CD4-positive, alpha-beta memory T cell (primary cell): ENCODE measurements at places on chromosomes 16 and 17. TPM values are rescaled to one million over a fixed set of nuclear protein-coding genes. Genes with fewer than 3 reads are reported as not detected.

DNA sequence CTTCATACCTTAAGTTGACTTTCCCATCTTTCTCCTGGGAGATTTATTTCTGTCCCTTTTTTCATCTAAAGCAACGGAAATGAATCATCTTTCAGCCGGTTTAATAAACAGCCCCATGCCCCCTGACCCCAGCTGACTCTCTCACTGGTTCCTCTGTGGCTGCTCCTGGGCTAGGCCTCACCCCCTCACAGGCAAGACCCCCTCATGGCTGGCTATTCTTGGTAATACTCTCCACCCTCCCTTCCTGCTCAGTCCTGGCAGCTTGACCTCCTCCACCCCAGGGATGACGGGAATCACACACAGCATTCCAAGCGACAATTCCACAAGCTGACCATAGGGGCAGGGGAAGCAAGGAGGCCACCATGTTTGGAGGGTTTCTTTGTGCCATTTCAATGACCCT, 1.5 kb upstream of the ADAP2 start:
- H3K36me3 ChIP-seq: no peaks in the 10 kb centered on the region
- DNase-seq: no peak
- H3K27me3 ChIP-seq: peaks cover 15% of the 10 kb centered on the region
- no peak overlapping the region for H3K27ac ChIP-seq
- H3K4me1 ChIP-seq: peaks cover 8% of the 10 kb centered on the region
- no peak overlapping the region for H3K4me3 ChIP-seq

- no peaks in the 10 kb centered on the region for H3K4me1 ChIP-seq
- no peaks in the 10 kb centered on the region for H3K36me3 ChIP-seq
- DNase-seq: no peak
- no peak overlapping the region for H3K4me3 ChIP-seq
- H3K27ac ChIP-seq: no peak overlapping the region
- no peaks in the 10 kb centered on the region for H3K27me3 ChIP-seq
Measured at GRCh38 chr17:44254361-44255095, 13.4 kb downstream of the SLC4A1 start.

- no peaks in the 10 kb centered on the region for H3K4me1 ChIP-seq
- peaks cover 62% of the 10 kb centered on the region for H3K36me3 ChIP-seq
- H3K27ac ChIP-seq: no peak overlapping the region
- H3K4me3 ChIP-seq: no peak overlapping the region
- DNase-seq: no peak
Measured at GRCh38 chr17:4678448-4679026, 25.4 kb downstream of the PELP1 start.

GRCh38 chr17:82371333-82372248, at the start of gene UTS2R:
TSS of gene UTS2R (plus strand) at chr17:82371765. CDS start at chr17:82374325, 2,560 bp downstream.
- DNase-seq: no peak
- H3K27me3 ChIP-seq: peaks cover 9% of the 10 kb centered on the region
- H3K36me3 ChIP-seq: no peaks in the 10 kb centered on the region
- H3K4me1 ChIP-seq: peaks cover 14% of the 10 kb centered on the region
- H3K4me3 ChIP-seq: peak within 1 kb of the TSS; percentile 51

Gene SRCIN1
- 0.28 TPM for total RNA-seq

- peaks cover 44% of the 10 kb centered on the region for H3K36me3 ChIP-seq
- H3K4me1 ChIP-seq: peaks cover 5% of the 10 kb centered on the region
- H3K27me3 ChIP-seq: no peaks in the 10 kb centered on the region
- H3K4me3 ChIP-seq: no peak overlapping the region
Measured at GRCh38 chr17:80283116-80283852, 22.6 kb downstream of the RNF213 start.

- H3K4me3 ChIP-seq: no peak overlapping the region
- H3K36me3 ChIP-seq: peaks cover 24% of the 10 kb centered on the region
- H3K4me1 ChIP-seq: no peaks in the 10 kb centered on the region
Measured at GRCh38 chr17:2962729-2963128, 100.7 kb downstream of the OR1D5 start.

Gene MGAT5B
- 2.4 TPM for total RNA-seq

- no peak for DNase-seq
- H3K36me3 ChIP-seq: peaks cover 45% of the 10 kb centered on the region
- H3K4me1 ChIP-seq: no peaks in the 10 kb centered on the region
- no peak overlapping the region for H3K4me3 ChIP-seq
Measured at GRCh38 chr17:4542003-4542725, 13.0 kb downstream of the MYBBP1A start.

Gene AANAT
- total RNA-seq: not detected

Gene TSPAN10
- 1.2 TPM for total RNA-seq

- no peak overlapping the region for H3K4me3 ChIP-seq
- H3K36me3 ChIP-seq: no peaks in the 10 kb centered on the region
- no peak for DNase-seq
- H3K27ac ChIP-seq: no peak overlapping the region
- H3K27me3 ChIP-seq: no peaks in the 10 kb centered on the region
Measured at GRCh38 chr17:67375716-67376115, 1.4 kb upstream of the PITPNC1 start.

GRCh38 chr16:27152121-27152520, 51.2 kb upstream of the KDM8 start:
- no peaks in the 10 kb centered on the region for H3K27me3 ChIP-seq
- DNase-seq: no peak
- H3K4me1 ChIP-seq: peaks cover 8% of the 10 kb centered on the region
- H3K27ac ChIP-seq: no peak overlapping the region

DNA sequence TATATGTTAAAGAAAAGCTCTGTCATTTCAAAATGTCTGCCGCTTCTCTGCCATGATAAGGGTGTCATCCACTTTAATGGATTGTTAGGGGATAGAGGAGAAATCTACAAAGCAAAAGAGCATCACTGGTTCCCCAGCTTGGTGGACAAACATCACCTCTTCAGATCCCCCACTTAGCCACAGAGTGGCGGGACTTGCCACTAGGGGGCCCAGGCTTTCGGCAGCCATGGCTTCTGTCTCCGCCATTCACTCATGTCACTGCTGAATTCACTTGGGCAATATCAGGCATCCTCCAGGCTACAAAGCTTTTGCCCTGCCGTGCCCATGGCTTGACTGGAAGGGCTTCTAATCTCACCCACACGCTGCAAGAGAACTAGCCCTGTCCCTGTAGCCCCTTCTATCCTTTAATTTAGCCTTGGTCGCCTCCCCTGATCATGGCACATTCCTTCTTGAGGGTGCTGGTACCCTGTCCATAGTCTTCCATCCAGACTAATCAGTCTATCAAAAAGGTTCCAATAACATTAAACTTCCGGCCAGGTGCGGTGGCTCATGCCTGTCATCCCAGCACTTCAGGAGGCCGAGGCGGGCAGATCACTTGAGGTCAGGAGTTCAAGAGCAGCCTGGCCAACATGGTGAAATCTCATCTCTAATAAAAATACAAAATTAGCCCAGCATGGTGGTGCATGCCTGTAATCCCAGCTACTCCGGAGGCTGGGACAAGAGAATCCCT, 34.7 kb downstream of the SBK1 start:
- no peaks in the 10 kb centered on the region for H3K27me3 ChIP-seq
- H3K4me1 ChIP-seq: no peaks in the 10 kb centered on the region
- H3K27ac ChIP-seq: no peak overlapping the region
- H3K36me3 ChIP-seq: no peaks in the 10 kb centered on the region
- H3K4me3 ChIP-seq: no peak overlapping the region

Gene CCL5
- total RNA-seq: 279 TPM

Gene TP53TG3C
- total RNA-seq: not detected

- H3K36me3 ChIP-seq: no peaks in the 10 kb centered on the region
- no peak overlapping the region for H3K4me3 ChIP-seq
- no peak for DNase-seq
- no peaks in the 10 kb centered on the region for H3K27me3 ChIP-seq
Measured at GRCh38 chr16:17770104-17770503, 299.3 kb upstream of the XYLT1 start.

DNA sequence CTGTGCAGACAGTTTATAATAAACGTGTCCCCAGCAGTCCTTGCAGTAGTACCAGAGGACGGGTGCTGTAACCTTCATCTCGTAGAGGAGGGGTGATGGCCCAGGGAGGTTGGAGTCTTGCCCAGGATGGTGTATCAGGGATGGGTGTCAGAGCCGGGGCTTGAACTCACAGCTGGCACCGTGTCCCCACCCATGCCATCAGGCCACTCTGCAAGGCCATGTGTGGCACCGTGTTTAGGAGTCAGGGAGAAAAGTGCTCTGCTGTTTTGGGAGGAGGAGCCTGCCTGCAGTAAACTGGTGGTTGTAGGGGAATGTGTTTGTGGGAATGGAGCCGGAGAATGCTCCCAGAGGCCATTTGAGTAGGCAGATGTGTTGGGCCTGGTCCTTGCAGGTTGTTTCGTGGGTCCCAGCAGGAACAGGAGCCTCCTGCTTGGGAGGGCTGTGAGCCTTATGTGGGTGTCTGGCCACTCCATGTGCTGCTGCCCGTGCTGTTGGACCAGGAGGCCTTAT, 1.7 kb downstream of the ADORA2B start:
- H3K27me3 ChIP-seq: peaks cover 5% of the 10 kb centered on the region
- no peaks in the 10 kb centered on the region for H3K36me3 ChIP-seq
- H3K27ac ChIP-seq: no peak overlapping the region

DNA sequence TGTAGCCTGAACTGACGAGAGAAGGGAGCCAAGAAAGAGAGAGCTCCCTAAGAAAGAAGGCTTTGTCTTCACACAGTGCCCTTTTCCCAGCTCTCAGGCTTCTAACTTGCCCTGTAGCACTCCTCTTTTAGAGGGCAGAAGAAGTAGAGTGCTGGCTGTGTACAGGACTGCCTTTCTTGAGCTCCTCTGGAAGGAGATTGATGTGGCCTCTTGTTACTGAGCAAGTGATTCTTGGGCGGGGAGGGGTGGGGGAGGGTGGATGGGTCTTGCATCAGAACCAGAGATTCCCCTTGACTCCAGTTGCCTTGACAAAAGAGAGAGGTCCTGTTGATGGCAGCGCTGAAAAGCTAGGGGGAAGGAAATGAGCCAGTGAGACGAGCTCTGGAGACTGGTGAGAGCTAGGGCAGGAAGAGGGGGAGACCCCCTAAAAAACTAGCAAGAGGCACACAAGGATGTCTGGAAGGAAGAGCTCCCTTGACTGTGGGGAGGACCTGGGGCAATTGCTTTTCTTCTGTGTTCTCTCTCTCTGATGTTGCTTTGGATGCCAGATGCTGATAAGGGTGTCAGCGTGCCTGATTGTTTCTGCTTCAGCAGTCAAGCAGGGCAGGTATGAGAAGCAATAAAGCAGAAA, 18.4 kb downstream of the GPR179 start:
- no peak overlapping the region for H3K4me3 ChIP-seq
- no peaks in the 10 kb centered on the region for H3K4me1 ChIP-seq
- DNase-seq: no peak
- H3K36me3 ChIP-seq: peaks cover 8% of the 10 kb centered on the region

GRCh38 chr16:80122115-80122514, 418.7 kb upstream of the DYNLRB2 start:
- no peaks in the 10 kb centered on the region for H3K4me1 ChIP-seq
- no peak overlapping the region for H3K4me3 ChIP-seq
- no peaks in the 10 kb centered on the region for H3K36me3 ChIP-seq
- DNase-seq: no peak
- H3K27me3 ChIP-seq: no peaks in the 10 kb centered on the region

Gene RPRML
- not detected for total RNA-seq

DNA sequence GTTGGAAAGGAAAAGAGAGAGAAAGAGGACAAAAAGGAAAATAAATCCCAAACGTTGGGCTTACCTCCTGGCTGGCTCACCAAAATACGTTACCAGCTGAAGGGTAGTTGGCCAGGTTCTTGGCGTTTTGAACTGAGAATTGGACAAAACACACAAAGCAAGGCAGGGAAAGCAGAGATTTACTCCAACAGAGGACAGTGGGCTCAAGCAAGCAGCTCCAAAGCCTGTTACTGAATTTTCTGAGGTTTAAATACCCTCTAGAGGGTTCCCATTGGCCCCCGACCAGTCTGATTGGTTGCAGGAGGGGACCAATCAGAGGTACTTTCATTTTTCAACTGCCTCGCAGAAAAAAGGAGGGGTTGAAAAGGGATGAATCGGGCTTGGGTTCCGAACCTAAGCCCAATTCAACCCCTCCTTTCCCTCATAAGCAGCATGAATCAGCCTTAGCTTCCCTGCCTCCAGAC, 55.6 kb upstream of the ALOX12 start:
- no peak overlapping the region for H3K4me3 ChIP-seq

Gene GNG13
- not detected for total RNA-seq

GRCh38 chr17:10626390-10626789, 30.7 kb downstream of the MYH3 start:
- H3K27ac ChIP-seq: no peak overlapping the region
- no peaks in the 10 kb centered on the region for H3K36me3 ChIP-seq
- no peak for DNase-seq
- no peaks in the 10 kb centered on the region for H3K4me1 ChIP-seq
- no peaks in the 10 kb centered on the region for H3K27me3 ChIP-seq
- H3K4me3 ChIP-seq: no peak overlapping the region

Gene TMEM204
- 125 TPM for total RNA-seq

- peaks cover 86% of the 10 kb centered on the region for H3K4me1 ChIP-seq
- no peaks in the 10 kb centered on the region for H3K27me3 ChIP-seq
- peak; percentile 97 for DNase-seq
- H3K27ac ChIP-seq: peak overlapping the region; percentile 0
- peaks cover 31% of the 10 kb centered on the region for H3K36me3 ChIP-seq
Measured at GRCh38 chr17:78140169-78141051, 5.8 kb upstream of the C17orf99 start.

GRCh38 chr17:54898576-54898975, 2.1 kb upstream of the TOM1L1 start:
- DNase-seq: no peak
- H3K4me3 ChIP-seq: no peak overlapping the region
- no peaks in the 10 kb centered on the region for H3K27me3 ChIP-seq
- H3K36me3 ChIP-seq: no peaks in the 10 kb centered on the region
- H3K27ac ChIP-seq: no peak overlapping the region
- H3K4me1 ChIP-seq: peaks cover 7% of the 10 kb centered on the region

DNA sequence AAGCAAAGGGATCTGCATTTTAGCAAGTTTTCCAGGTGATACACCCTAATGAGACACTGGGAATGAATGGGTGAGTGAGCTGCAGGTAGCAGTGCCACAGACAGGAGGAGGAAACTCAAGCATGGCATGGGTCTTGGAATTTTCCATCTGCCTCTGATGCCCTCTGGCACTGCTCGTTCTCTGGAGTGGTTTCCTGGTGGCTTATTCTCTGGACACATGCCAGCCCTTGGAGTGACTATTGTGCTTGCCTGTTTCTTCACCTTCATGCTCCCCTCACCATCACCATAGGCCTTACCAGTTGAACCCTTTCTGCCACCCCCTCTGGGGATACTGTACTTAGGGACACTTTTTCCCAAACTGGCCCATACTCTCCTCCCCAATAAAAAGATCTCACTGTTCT, 1.6 kb downstream of the COASY start:
- no peak overlapping the region for H3K4me3 ChIP-seq
- DNase-seq: no peak

Gene BRICD5
- total RNA-seq: 33.4 TPM
